ENCODE measurements at places on chromosomes 11 and 22.

DNA sequence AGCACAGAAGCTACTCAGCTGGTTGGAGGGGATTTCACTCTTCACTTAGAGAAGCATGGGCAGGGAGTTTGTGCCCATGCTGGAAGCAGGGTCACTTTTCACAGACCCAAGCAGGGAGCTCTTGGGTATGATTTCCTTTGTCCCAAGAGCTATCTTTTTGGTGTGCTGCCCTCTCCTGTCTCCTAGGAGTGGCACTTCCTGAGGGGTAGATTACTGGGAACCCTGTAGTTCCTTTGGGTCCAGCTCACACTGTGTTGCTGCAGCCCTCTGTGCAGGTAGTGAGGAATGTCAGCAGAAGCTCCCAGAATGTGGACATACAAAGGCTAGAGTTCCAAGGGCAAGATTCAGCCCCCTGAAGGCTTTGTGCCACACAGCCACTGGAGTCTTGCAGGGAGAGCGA is 537.1 kb upstream of the ANO3 start:
- no peak for DNase-seq

DNA sequence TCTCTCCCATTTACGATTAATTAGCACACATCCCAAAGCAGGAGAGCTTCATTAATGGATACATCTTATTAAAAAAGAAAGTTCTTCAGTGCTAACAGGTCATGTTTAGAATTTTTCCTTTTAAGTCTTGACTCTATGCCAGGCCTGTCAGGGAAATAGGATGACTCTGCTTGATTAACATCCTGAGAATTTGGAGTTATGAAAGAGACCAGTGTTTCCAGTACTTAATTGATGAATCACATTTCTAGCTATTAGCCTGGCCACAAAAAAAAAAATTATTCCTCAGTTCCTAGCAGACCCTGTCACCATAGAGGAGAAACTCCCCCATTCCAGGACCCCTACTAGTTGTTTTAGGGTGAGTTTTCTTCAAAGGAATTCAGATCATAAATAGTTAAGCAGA is 23.6 kb upstream of the ME3 start:
- no peak for DNase-seq

GRCh38 chr11:59172345-59173079 is 580 bp downstream of the DTX4 start:
- peak; percentile 25 for DNase-seq

GRCh38 chr11:96299155-96299888 is 43.7 kb downstream of the MAML2 start:
- no peak for DNase-seq

GRCh38 chr22:28014211-28015045 is 95.4 kb upstream of the PITPNB start:
- DNase-seq, result no peak

DNA sequence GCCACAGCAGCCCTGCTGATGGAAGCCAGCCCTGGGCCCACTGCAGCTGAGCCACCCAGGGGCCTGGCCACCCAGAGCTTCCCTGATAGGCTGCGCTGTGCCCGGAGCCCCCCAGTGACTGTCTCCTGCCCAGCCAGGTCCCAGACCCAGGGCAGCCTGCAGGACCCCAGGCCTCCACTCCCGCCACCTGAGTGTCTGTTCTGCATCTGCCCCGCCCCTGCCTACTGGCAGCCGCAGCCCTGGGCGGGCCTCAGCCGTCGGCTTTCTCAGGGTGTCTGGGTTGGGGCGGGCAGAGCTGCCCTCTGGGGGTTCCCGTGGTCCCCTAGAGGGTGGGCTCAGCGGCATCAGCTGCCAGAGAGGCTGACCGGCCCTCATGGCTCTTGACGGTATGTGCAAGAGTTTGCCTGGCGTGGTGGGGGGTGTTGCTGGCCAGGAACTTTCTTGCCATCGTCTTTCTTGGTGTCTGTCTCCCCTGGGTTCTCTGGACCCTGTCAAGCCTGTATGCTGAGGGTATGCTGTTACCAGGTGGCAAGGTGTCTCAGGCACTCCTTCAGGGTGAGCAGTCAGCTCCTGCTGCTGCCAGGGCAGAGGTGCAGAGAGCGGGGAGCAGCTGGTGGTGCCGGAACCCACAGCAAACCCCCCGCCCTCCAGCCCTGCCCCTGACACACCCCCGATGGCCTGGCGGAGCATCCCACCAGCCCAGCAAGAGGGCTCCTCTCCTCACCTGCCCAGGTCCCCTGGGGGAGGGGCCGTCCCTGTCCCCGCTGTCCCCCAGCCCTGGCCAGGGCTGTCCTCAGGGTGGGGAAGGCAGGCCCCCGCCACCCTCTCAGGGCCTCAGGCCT is 12.2 kb upstream of the PIM3 start:
- peak; percentile 67 for DNase-seq

Data from DMS53 (cell line).